D721Med (cell line): ENCODE measurements at places on chromosomes 3 and 15.
A peak's percentile ranks its signal among the peaks of the same experiment; 100 is the strongest.

DNA sequence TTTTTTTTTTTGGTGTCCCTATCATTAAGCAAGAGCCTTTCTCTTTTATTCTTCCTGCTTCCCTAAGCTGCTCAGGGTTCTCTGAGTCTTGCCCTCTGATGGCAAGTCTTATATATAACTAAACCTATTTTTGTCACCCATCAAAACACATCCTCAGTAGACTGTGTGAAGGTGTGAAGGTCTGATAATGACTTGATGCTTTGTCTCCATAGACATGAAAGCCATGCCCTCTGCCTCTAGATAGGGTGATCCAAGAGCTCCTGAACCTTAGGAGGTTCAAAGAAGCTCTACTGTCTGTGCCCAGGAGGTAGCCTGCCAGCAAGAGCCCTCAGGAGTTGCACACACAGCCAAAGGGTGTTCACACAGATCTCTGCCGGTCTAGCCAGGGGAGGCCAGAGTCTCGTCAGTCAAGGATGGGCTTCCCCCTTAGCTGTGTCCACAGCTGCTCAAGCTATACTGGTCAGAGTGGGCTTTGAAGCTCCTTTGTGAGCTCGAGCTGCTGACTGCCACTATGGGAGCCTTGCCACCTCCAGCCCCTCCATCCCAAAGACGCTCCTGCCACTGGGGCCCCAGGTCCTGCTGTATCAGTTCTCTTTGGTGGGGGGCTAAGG is 13.1 kb upstream of the SNX22 start:
- no peak for DNase-seq

DNA sequence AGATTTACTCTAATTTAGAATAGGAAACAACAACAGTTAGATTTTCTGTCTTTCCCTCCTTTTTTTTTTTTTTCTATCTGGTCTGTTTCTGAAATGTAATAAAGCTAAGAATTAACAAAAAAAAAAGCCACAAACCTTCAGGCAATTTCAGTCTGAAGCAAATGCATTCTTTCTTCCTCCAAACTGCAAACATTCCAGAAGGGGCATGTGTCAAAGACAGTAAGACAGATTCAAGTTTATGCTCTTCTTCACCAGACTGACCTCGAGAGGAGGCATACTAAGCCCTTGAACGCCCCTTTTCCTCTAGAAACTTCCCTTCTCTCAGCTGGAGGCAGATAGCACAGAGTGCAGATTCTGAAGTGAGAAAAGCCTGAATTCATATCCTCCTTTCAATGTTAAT is 654.6 kb upstream of the LMCD1 start:
- DNase-seq: no peak

DNA sequence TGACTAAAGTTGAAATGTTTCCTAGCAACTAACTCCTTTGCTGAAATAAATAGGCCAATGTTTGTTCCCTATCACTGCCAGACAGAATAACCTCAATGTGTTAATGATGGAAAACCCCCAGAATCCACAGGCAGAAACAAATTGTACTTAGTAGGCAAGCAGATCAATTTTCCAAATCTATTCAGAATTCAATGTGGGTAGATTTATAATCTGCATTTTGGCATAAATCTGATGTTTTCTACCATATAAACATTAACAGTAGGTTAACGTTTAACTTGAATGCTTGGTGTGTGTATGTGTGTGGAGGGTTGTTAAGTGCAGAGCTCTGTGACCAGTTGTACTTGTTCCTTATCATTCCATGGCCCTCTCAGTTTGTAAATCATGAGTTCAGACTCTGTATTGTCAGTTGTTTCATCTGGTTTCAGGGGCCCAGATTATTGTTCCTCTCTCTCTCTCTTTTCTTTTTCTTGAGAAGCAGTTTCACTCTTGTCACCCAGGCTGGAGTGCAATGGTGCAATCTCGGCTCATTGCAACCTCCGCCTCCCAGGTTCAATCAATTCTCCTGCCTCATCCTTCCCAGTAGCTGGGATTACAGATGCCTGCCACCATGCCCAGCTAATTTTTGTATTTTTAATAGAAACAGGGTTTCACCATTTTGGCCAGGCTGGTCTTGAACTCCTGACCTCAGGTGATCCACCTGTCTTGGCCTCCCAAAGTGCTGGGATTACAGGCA is 32.8 kb downstream of the PLSCR1 start:
- no peak for DNase-seq

DNA sequence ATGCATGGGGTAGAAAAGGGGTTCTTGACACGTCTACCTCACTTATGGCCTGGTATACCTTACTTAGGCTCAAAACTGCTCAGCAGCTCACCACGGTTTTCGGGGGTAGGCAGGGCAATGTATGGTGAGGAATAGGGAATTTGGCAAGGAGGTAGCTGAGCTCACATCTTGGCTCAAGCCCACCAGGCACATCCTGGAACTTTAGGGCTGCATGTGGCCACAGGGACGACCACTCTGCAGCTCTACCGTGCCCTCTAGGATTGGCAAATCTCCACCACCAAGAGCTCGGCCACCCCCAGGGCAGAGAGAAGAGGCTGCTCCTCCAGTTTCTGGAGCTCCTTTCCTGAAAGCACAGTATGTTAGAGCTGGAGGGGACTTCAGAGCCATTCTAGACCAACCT is 69.7 kb downstream of the MRPL46 start:
- DNase-seq: no peak

DNA sequence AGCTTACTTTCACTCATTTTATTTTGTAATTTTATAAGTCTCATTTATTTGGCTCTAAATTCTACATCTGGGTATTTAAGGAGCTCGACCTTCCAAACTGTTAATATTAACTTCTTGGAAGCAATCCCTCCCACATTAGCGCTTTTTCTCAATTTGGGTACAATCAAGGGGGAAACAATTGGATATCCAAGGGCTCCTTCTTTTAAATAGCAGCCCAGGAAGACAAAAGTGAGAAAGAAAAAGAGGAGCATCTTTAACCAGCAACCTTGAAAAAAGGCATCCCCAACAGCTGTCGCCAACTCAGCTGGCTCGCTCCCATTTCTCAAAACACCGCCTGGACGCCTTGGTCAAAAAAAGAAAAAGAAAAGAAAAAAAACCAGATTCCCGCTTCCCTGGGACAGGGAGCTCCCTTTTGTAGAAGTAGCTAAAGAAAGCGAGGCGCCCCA is 873 bp downstream of the C3orf70 start:
- no peak for DNase-seq

GRCh38 chr3:58585005-58585786 is 8.0 kb upstream of the FAM107A start:
- DNase-seq: peak; percentile 92

GRCh38 chr3:133925960-133926735 is 30.5 kb upstream of the RAB6B start:
- DNase-seq: no peak

DNA sequence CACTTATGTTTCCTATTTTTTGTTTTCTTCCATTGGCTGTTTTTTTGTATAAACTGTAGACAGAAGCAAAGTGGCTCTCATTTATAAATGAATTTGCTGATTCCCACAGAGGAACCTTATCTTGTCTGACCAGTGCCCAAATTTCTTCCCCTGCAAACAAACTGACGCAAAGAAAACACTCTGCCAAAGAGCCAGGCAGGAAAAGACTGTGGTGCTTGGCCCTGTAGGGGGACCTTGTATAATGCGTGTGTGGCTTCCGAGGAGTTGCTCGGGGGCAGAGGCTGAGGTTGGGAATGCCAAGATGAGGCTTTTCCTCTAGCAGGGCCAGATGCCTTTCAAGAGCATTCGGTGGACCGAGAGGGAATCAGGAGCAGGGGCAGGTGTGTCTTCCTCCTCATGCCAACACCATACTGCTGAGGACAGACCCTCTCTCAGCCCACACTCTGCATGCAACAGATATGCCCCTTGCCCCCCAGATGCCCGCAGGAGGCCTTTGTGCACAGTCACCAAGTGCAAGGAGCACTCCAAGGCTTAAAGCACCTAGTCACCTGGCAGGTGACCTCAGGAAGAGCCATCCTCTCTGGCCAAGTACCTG is 104.3 kb upstream of the ABHD17C start:
- DNase-seq: no peak

DNA sequence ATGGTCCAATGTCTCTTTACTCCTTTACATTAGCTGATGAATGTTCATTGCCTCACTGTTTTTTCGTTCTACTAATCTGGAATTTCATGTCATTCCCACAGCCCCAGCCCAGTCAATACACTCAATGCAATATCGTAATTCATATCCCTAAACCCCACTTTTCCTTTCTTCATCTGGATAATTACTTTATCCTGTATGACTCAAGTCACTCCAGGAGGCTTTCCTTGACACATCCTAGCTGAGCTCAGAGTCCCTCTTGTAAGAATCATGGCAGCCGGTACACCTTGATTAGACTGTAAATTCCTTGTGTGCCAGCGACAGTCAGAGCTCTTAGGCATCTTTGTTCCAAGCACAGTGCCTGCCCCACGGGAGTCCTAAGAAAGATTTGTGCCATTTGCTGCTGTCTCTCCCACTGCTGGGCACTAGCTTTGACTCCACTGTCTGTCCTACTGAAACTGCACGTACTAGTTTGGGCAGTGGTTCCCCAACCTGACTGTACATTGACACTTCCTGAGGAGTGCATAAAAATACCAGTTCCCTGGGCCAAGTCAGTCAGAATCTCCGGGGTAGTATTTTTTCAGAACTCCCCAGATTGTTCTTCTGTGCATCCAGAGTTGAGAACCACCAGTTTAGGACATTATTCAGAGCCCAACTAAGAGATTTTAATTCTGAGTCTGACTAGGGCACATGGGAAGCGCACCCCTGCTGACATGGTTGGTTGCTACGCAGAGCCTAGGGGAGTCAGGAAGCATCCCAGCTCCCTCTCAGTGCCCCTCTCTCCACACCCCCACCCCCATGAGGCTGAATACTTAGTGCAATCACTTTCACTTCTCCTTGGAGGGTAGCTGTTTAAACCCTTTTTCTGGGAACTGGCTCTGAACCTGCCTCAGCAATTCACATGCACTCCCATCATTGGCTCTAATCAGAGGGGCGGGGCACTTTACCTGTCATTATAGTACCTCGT is 19.5 kb upstream of the C3orf70 start:
- no peak for DNase-seq

DNA sequence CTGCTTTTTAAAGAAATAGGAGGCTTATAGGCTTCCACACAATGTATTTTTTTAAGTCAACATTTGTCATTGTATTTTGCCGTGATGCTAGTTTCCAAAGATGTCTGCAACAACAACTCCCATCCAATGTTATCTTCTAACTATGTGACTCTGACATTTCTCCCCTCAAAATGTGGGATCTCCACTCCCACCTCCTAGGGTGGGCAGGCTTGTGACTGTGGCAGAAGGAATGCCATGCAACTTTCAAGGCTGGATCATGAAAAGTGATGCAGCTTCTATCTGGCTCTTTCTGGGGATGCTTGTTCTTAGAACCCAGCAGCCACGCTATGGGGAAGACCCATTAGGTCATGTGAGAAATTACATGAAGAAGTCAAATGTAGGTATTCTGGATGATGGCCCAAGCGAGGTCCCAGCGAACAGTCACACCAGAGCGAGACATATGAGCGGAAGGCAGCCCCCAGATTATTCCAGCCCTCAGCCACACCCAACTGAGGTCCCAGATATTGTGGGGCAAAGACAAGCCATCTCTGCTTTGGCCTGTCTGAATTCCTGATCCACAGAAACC is 124.3 kb downstream of the BDH1 start:
- DNase-seq: no peak

- no peak for DNase-seq
Observed at GRCh38 chr3:194994551-194994981, 276.4 kb downstream of the XXYLT1 start.

DNA sequence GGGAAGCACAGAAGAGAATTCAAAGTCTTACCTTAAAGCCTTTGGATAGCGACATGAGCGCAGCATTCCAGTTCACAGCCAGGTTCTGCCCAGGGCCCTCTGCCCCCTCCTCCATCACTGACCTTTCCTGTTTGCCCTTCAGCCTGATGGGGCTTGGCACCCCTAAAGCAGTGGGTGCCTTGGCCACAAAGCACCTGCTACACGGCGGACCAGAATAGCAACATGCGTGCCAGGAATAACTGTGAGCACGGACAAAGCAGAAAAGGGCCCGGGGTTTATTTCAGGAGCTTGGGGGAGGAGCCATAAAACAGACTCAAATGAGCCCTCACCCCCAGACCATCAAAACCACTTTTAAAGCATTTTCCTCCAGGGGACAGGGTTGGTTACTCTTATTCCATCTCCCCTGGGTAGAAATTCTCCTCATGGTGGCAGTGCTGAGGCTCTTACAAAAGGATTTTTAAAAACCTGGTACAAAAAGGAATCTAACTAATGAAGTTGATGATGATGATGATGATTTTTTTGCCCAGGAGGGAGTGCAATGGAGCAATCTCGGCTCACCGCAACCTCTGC is 135.4 kb downstream of the KLF13 start:
- DNase-seq: no peak

- peak; percentile 46 for DNase-seq
Observed at GRCh38 chr15:73684581-73685455, 635 bp downstream of the CD276 start.

GRCh38 chr3:143081844-143082778 is 37.5 kb upstream of the CHST2 start:
- DNase-seq: no peak

- no peak for DNase-seq
Observed at GRCh38 chr3:190558316-190558715, 44.4 kb downstream of the IL1RAP start.

- no peak for DNase-seq
Observed at GRCh38 chr3:43203022-43203421, 83.3 kb upstream of the SNRK start.
